ENCODE measurements at places on chromosomes 12 and 14. TPM values are rescaled to one million over a fixed set of nuclear protein-coding genes. Genes with fewer than 3 reads are reported as not detected.

GRCh38 chr12:132217371-132217770, 73.1 kb downstream of the NOC4L start:
- DNase-seq, result no peak

DNA sequence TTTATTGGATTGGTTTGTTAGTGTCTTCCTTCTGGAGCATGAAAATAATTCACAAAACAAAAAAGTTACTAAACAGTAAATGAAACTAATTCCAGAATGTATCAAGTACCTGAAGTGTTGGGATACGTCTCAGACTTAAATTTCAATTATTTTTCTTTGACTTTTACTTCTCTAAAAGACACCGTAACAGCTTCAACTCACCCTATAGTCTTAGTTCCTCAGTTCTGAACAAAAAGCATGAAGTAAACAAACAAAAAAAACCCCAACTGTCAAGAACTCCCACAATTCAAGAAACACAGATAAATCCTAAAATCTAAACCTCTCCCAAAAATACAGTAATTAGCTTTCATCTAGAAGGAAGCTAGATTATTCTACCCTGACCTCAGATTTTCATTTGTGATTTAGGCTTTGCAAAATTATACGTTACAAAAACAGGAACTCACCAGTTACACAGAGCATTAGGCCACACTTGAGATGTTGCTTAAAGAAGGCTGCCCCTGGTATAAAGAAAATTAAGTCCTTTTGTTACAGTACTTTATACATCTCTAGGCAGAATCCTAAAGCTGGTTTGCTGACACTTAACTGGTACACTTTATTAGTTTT, 10.2 kb downstream of the HEATR5A start:
- no peak for DNase-seq

- DNase-seq, result no peak
These were observed 3.3 kb upstream of the USP44 start for GRCh38 chr12:95554532-95555071.

- DNase-seq, result no peak
These were observed 755.7 kb upstream of the USP15 start for GRCh38 chr12:61504396-61505080.

DNA sequence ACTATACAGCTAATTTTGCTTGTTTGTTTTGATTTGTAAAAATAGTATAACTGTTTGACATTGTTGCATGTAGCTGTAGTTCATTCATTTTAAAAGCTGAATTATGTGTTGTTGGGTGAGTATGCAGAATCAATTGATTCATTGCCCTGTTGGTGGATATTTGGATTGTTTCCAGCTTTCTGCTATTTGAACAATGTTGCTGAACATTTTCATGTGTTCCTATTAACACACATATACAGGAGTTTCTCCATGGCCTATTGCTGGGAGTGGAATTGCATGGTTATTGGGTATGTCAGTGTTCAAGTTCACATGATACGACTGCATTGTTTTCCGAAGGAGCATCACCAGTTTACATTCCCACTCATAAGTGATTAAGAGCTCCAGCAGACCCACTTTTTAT, 75.3 kb downstream of the SRGAP1 start:
- DNase-seq, result no peak

DNA sequence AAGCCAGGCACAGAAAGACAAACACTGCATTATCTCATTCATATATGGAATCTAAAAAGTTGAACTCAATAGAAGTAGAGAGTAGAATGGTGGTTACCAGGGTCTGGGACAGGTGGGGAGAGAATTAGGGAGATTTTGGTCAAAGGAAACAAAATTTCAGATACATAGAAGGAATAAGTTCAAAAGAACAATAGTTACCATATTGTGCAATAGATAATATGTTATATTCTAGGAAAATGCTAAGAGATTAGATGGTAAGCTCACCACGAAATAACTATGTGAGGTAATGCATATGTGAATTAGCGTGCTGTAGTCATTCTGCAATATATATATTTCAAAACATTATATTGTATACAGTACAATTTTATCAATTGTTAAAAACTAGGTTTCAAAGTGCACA, 442.5 kb downstream of the KCNH5 start:
- no peak for DNase-seq

DNA sequence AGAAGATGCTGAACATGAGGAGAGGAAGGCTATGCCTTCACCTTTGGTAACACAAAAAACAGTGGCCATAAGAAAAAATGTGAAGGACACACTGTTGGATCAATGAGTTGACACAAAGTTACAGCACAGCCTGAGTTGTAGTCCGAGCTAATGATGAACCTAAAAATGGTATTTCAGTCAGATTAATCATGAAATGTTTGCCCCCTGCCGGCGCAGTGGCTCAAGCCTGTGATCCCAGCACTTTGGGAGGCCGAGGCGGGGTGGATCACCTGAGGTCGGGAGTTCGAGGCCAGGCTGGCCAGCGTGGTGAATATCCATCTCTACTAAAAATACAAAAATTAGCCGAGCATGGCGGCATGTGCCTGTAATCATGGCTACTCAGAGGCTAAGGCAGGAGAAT, 1.3 kb upstream of the CAPRIN2 start:
- DNase-seq, result no peak

DNA sequence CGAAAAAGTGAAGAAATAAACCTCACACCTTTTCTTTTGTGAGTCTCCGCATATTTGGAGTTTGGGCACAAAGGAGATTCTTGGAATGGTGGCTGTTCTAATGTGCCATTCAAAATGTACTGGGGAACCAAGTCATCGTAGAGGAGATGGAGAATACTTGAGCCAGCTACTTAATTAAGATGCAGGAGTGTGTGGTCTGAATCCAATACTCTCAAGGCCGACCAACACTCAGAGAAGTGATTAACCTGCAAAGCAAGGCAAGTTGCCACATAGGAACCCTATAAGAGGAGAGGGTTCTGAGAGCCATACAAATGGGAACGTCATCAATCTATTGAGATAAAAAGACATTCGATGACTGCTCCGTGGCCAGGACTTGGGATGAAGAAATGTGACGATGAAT, 446.7 kb downstream of the GLT1D1 start:
- DNase-seq, result no peak

DNA sequence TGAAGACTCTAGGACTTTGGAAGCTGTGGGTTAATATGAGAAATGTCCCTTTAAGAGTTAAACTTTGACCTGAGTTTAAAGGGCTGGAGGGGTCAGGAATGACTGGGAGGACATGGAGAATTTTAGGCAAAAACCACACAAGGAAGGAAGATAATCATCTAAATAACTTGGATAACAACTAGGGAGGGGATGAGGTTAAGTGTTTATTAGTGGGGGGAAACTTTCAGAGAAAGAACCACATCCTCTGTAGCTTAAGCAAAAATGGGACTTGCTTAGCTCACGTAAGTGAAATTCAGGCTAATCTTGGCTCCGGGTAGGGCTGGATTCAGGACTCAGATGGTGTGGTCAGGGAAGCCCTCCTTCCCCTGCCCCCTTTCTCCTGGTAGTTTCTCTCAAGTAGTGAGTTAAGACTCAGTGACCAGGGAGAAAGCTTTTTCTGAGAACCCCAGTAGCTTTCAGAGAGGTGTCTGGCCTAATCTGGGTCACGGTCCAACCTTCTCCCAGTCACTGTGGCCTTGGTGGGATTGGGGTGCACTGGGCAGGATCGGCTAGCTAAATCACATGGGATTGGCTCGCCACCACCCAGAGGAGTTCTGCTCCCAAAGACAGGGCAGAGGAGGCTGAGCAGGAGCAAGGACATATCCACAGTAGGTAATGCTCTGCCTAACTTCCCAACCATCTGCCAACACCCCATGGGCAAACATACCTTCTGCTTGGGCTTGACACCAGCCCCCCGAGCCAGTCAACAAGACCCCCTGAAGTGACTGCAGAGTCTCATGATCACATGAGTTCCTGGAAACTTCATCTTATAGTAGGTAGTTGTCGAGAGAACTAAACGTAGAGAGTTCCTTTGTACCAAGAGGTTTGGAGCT, 52.8 kb downstream of the ARF6 start:
- DNase-seq, result no peak

DNA sequence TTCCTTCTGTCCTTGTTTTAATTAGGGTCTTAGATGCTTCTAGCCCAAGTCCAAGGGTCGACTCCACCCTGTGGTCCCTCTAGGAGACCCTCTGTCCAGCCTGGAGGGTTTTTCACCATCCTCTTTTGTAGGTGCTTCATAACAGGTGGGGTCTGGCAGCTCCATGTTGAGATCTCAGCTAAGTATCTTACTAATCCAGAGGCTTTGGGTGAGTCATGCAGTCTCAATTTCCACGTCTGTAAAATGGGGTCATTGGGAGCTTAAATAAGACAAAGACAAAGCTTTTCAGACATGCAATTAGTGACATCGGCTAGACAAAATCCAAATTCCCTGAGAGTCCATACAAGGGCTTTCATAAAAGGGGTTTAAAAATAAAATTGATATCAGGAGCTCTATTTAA, 3.2 kb downstream of the HSPB8 start:
- DNase-seq, result no peak

The GALNT6 gene
- total RNA-seq, result 14.3 TPM

Data from mesothelial cell of epicardium (in vitro differentiated cells).